Kidney (tissue), 22 donors: ENCODE measurements at places on chromosomes 11 and 22. TPM values are rescaled to one million over a fixed set of nuclear protein-coding genes. Genes with fewer than 3 reads are reported as not detected.

Gene CLDN25
- not detected for polyA plus RNA-seq

Gene DMC1
- polyA plus RNA-seq = not detected

Gene FIBP
- 105 TPM for polyA plus RNA-seq

Gene CRACR2B
- 16.5 TPM for polyA plus RNA-seq

Gene OR8A1
- not detected for polyA plus RNA-seq

Gene LARGE2
- 29.8 TPM for polyA plus RNA-seq

Gene GLB1L3
- polyA plus RNA-seq = 0.17 TPM

Gene KRTAP5-7
- not detected for polyA plus RNA-seq

Gene GDPD4
- not detected for polyA plus RNA-seq

Gene ZNF70
- 1.1 TPM for polyA plus RNA-seq

Gene C11orf16
- 0.28 TPM for polyA plus RNA-seq

Gene PANX2
- polyA plus RNA-seq = 4.3 TPM

Gene PNPLA2
- 67.9 TPM for polyA plus RNA-seq

Gene HDAC10
- 20.4 TPM for polyA plus RNA-seq

Gene CLDN5
- polyA plus RNA-seq = 47.8 TPM

Gene CASP1
- 9.7 TPM for polyA plus RNA-seq

Gene NXPE4
- 0.34 TPM for polyA plus RNA-seq

Gene BRD1
- 8.1 TPM for polyA plus RNA-seq

Gene MCHR1
- not detected for polyA plus RNA-seq

Gene OR4C5
- not detected for polyA plus RNA-seq

Gene NLRX1
- polyA plus RNA-seq = 11.9 TPM

Gene RFPL2
- not detected for polyA plus RNA-seq

Gene MS4A13
- polyA plus RNA-seq = not detected

Gene MN1
- polyA plus RNA-seq = 0.92 TPM

Gene ASCC2
- polyA plus RNA-seq = 41.9 TPM

Gene PANX3
- polyA plus RNA-seq = not detected

Gene SYTL2
- polyA plus RNA-seq = 19.8 TPM

Gene DCDC1
- polyA plus RNA-seq = 0.39 TPM

Gene VWA5A
- 25.0 TPM for polyA plus RNA-seq

Gene TMEM258
- 228 TPM for polyA plus RNA-seq

Gene KCNQ1
- polyA plus RNA-seq = 49.4 TPM

Gene ACCSL
- not detected for polyA plus RNA-seq

Gene EXPH5
- polyA plus RNA-seq = 2.2 TPM

Gene TRIM51
- polyA plus RNA-seq = not detected

Gene OR4D5
- not detected for polyA plus RNA-seq

Gene OR51B2
- polyA plus RNA-seq = not detected

Gene FIBIN
- polyA plus RNA-seq = 14.5 TPM

Gene OAF
- polyA plus RNA-seq = 78.1 TPM

Gene FAM227A
- 0.80 TPM for polyA plus RNA-seq

Gene MRGPRF
- 19.0 TPM for polyA plus RNA-seq

Gene CTR9
- polyA plus RNA-seq = 16.7 TPM

Gene SLC7A4
- polyA plus RNA-seq = 1.2 TPM

Gene SAA2
- polyA plus RNA-seq = 4.4 TPM

Gene GAS2L1
- 24.2 TPM for polyA plus RNA-seq
